ENCODE measurements at places on chromosomes 7 and 10.

- DNase-seq = no peak
These were observed 957 bp upstream of the SVIL start for GRCh38 chr10:29635711-29636144.

DNA sequence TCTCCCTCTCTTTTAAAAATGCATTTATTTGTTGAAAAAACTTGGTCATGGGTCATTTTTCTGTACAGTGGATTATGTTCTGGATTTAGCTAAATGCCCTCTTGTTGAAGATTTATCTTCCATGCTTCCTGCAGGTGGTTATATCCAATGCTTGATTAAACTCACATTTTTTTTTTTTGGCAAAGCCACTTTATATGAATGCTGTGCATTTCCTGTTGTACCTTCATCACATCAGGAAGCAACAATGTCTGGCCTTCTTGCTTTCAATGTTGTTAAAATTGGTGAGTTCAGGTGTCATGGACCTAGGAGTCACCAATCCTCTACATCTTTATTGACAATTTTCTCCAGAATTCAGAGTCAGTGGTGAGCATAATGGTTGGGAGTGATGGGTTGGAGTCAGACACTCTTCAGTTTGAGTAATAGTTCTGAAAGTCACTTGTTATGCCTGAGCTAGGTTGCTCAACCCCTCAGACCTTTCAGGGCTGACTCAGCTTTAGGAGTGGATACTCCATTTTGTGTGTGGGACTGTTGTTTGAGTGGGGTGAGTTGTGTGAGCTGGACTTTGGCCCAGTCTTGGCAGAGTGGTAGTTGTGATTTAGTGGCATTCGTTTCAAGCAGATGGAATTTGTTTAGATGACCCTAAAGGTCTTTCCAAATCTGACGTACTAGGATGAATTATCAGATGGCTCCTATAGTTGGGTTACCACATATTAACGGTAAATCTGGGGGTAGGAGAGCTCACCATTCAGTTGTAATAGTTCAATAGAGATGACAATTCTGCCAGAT is 213.5 kb upstream of the ZNF32 start:
- DNase-seq = no peak

- DNase-seq = no peak
These were observed 72.0 kb downstream of the PAX2 start for GRCh38 chr10:100817268-100817839.

GRCh38 chr10:123998197-123999141 is 94.9 kb downstream of the CHST15 start:
- no peak for DNase-seq

DNA sequence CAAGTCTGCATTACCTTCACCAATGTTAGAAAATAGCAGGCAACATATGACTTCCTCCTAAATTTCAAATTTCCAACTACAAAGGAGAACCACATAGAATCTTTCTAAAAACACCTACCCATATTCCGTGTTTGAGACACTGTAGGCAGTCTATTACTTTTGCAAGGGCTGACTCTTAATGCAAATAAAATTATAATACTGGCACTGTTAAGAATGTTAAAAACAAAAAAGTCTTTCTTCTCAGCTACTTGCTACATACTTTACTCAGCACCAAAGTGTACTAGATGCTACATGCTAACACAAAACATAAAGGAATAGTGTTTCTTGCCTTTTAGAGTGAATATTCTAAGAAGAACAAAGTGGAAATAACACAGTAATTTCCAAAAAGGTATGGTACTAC is 65.4 kb downstream of the SRPK2 start:
- no peak for DNase-seq

GRCh38 chr7:133207687-133208086 is 45.2 kb upstream of the EXOC4 start:
- DNase-seq = no peak

DNA sequence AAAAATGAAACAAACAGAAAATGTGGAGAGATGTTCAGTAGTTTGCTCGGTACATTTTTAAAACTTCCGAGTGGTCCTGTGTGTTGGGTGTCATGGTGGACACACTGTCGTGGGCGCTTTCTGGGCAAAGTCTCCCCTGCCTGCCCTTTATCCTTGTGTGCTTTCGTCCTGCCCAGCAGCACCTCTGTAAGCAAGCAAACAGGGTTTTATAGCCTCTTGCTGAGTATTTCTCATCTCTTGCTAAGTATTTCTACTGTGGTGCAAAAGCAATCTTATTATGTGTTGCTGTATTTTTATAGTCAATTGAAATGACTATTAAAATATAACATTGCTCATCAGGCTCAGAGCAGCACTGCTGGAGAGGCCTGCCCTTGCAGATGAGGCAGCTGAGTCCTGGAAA is 48.7 kb downstream of the DOCK1 start:
- no peak for DNase-seq

DNA sequence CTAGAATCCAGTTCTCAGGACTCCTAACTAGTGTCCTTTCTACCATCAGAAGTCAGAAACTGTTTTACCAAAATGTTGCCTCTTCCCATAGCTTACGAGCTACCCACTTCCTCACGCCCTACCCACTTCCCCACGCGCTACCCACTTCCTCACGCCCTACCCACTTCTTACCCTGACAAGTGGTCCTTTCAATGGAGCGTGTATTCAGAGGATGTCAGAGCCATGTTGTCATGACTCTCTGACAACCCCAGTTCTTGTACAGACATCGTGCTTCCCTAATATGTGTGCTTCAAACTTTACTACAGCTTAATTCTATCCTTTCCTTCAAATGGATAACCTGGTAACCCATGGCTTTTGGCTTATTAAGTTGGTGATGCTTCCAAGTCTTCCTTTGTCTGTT is 84.8 kb upstream of the PHF14 start:
- DNase-seq = peak; percentile 15

- DNase-seq = peak; percentile 77
These were observed 259.6 kb upstream of the SEMA3E start for GRCh38 chr7:83908526-83908925.

DNA sequence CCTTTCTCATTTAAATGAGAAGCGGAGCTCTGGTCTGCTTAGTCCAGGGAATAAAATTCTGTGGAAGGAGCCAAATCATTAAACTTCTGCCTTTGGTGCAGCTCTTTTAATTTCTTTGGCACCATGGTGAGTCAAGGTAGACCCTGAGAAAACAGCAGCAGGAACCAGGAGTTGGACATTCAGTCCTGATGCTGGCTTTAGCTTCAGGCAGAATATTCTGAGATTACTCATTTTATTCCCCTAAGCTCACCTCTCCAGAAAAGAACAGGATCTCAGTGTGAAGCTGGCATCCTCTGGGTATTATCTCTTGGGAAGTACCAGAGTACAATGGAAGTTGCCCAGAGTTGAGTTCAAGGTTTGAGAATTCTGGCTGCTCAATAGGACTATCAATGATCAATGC is 211.6 kb upstream of the NRP1 start:
- DNase-seq = no peak

- no peak for DNase-seq
These were observed 30.8 kb upstream of the EFCAB10 start for GRCh38 chr7:105611856-105612775.

DNA sequence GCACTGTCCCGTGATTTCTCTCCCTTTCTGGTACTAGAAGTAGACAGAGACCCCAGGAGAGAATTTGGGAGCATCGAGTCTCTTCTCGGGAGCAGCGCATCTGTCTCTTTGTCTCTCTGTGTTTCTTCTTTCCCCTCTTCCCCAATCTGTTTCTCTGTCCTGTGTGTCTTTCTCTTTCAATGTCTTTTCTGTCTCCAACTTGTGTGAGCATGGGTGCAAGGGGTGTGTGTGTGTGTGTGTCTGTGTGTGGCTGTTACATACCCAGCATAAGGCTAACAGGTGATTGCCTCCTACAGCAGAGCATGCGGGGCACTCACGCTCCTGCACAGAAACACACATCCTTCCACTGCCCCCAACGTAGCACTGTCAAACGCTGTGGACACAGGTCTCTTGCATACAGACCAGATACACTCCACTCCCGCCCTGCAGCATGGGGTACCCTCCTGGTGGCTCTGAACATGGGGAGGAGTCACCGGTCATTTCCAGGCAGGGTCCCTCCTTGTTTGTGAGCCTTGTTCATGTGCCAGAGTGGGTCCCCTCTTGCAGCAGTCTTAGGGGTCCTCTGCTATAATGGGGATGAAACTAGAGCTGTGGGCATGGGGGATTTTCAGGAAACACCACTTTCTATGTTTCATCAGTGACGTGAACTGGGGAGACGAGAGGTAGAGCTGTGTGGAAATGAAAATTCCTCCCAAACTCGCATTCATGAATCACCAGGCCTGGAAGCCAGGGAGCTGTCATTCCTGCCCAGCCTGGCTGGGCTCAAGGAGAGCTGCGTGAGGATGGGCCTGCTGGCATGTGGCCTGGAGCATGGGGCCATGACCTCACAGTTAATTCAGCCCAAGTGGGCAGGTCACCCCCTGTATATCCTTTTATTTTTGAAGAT is 980 bp downstream of the ADAMTS14 start:
- no peak for DNase-seq

- DNase-seq = no peak
These were observed 38.7 kb downstream of the NPS start for GRCh38 chr10:127587668-127588365.

DNA sequence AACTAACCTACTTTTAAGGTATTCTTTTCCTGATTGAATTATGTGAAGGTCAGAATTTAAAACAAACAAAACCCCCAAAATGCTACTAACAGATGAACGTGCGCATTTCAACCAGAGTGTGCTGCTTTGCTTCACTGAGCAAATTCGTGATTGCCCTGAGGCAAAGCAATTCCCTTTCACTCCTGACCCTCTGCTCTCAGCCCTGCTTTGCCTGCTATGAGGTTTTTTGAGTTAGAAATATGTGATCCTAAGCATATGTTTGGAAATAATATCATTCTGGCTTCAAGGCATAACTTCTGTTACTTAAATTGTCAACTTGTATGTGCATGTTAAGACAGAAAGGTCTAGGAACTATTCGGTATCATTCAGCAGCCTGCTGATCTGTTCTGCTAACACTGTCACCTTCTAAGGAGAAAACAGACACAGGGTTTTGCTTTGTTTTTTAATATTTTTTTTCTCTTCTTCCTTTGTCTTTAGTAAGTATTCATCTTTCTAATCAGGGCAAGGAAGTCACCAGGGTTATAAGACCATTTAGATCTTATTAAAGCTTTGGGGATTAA is 124.2 kb downstream of the GNAT3 start:
- DNase-seq = no peak

DNA sequence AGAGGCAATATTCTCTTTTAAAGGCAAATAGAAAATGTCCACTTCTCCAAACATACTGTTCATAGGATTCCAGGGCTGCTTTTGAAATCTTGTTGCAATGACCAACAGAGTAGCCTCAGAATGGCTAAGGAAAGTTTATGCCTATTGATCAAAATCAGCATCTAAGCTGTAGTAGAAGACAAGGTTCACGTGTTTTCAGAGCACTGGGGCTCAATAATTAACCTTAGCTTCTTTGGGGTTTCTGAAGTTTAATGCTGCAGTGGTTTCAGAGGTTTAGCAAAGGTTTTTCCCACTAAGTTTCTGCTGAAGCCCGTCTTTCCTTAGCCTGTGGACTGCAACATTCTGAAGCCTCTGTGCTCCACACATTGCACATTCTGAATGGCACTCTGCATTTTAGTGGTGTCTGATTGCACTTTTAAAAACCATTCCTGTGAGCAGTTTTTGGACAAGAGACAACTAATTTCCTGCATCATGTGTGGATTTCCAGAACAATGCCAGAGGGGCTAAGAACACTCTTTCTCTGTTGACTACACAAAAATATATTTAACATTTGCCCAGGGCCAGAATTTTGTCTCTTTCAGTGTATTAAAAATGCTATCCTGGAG is 342.5 kb downstream of the PTEN start:
- DNase-seq = no peak

DNA sequence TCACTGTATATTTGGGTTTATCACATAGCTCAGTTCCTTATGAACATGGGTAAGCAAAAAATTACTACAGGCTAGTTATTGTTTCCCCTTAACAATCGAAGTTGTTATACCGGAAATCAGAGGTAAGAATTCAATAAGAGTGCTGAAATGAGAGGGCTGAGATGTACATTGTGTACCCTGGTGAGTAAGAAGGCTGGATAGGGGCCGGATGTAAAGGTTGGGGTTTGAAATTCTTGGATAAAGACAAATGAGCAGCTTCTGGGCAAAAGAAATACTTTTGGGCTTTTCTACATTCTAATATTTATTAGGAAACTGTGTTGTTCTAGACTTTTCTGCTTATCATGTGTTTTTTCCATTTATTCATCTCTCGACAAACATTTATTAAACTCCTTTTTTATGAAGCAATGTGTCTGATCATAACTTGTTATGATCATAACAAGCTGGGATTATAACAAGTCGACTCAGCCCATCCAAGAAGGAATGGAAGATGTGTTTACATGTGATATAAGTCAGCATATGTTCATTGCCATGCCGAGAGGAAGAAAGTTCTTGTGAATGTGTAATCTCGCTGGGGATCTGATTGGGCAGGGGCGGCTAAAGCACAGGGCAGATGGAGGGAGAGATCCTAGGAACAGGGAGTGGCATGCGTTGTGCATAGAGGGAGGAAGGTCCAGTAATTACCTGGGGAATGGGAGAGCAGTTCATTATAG is 155.3 kb downstream of the PLXDC2 start:
- no peak for DNase-seq

- DNase-seq = peak; percentile 61
These were observed 130.1 kb downstream of the CELF2 start for GRCh38 chr10:11147722-11148121.

DNA sequence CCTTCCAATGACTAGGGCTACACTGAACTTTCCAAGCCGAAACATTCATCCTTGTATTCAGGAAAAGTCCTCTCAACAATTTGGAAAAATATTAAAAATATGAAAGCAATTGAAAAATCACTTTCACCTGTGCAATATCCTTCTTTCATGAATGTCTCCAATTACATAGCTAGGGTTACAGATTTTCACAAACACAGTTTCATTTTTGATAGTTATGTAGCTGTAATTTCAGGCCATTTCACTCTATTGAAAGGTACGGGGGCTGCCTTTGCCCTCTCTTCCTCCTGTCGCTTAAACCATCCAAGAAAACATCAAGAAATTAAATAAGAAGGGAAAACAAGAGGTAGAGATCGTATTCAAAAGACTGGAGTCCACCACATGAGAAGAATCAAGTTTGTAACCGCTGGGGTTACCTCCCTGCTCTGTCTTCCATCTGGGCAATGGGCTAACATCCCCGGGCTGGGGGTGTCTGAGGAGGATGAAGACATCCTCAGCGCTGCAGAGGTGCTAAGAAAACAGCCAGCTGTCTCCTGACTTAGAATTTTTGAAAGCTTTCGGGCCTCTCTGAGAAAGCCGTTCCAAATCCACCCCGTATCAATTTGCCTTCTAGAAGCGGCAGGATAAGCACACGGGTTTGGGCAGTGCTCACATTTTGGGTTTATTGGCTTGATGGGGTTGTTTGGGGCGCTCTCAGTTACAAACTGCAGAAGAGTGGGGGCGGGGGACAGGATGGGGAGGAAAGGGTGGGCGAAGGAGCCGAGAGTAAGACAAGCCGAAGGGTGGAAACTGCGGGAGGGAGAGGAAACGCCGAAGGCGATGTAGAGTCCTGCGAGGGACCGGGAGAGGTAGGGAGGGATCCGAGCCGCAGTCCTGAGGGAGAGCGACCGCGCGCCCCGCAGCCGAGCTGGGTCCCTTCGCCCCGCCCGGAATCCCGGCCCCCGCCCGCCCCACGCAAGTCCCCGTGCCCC is 24.3 kb upstream of the VAX1 start:
- no peak for DNase-seq

- DNase-seq = no peak
These were observed 32.2 kb upstream of the COL13A1 start for GRCh38 chr10:69769395-69769992.

GRCh38 chr7:39650676-39651075 is 27.3 kb downstream of the RALA start:
- DNase-seq = no peak
